ENCODE measurements at places on chromosomes 5 and 9. TPM values are rescaled to one million over a fixed set of nuclear protein-coding genes. Genes with fewer than 3 reads are reported as not detected.

DNA sequence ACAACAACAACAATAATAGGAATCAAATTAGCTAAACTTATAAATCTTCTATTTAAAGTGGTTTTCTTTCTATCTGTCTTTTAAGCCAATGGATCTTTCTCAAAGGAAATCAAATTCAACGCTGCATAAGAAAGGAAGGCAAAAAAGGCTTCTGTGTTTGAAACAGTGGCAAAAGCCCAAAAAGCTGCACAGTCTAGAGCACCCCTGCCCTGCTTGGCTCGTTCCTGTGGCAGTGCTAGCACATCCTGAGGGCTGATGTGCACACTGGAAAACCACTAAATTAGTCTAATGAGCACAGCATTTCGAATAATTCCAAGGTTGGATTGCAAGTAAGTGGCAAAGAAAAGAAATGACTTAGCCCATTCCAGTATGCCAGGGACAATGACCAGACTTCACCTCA, 80.7 kb downstream of the AP3B1 start:
- no peak overlapping the region for H3K4me3 ChIP-seq
- no peaks in the 10 kb centered on the region for H3K36me3 ChIP-seq
- no peaks in the 10 kb centered on the region for H3K4me1 ChIP-seq
- H3K27me3 ChIP-seq = no peaks in the 10 kb centered on the region
- H3K27ac ChIP-seq = no peak overlapping the region

DNA sequence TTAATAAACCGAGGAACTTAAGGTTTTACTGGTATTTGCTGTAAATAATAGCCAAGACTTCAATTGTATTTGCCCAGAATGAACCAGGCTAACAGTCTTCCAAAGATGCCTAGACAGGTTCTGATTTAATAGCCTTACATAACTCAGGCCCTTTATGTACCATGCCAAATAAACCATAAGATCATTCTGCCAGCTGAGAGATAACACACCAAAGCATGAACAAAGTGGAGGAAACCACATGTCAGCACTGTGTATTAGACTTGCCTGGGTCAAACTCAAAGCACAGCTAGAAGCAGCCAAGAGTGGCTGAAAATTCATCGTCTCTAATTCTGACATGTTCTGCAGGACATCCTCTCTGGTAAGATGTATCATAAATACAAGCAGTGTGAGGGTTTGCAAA, 319.3 kb upstream of the ZNF608 start:
- no peak for DNase-seq
- H3K4me1 ChIP-seq = peaks cover 21% of the 10 kb centered on the region
- no peaks in the 10 kb centered on the region for H3K36me3 ChIP-seq
- peaks cover 3% of the 10 kb centered on the region for H3K27me3 ChIP-seq
- H3K4me3 ChIP-seq = no peak overlapping the region

- no peaks in the 10 kb centered on the region for H3K27me3 ChIP-seq
- no peak overlapping the region for H3K4me3 ChIP-seq
- DNase-seq = no peak
- no peak overlapping the region for H3K27ac ChIP-seq
- peaks cover 15% of the 10 kb centered on the region for H3K4me1 ChIP-seq
Measured at GRCh38 chr5:75659791-75660450, 48.7 kb downstream of the ANKDD1B start.

Gene ORM2
- total RNA-seq = not detected

Gene SLC9A3
- 0.63 TPM for total RNA-seq

DNA sequence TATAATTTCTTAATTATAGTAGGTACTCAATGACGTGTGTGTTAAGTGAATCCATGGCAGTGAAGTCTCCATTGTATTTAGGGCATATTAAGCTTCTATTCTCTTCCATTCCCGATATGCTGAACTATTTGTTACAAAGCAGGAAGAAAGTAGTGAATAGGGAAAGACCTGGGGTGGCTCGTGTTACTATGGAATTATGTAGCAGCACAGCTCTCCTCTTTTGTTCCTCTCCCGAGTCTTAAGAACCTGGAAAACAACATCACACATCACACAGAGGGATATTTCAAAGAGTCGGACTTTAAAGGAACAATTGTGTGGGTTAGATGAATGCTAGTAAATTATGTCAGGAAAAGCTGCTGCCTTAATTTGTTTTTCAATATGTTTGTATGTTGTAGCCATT, 131.8 kb downstream of the PCSK5 start:
- H3K27me3 ChIP-seq = no peaks in the 10 kb centered on the region
- H3K4me1 ChIP-seq = no peaks in the 10 kb centered on the region
- no peaks in the 10 kb centered on the region for H3K36me3 ChIP-seq
- no peak overlapping the region for H3K27ac ChIP-seq
- no peak for DNase-seq
- H3K4me3 ChIP-seq = no peak overlapping the region

Gene NTRK2
- total RNA-seq = 0.90 TPM

Gene NSD1
- total RNA-seq = 48.4 TPM

Gene BHMT
- total RNA-seq = not detected

DNA sequence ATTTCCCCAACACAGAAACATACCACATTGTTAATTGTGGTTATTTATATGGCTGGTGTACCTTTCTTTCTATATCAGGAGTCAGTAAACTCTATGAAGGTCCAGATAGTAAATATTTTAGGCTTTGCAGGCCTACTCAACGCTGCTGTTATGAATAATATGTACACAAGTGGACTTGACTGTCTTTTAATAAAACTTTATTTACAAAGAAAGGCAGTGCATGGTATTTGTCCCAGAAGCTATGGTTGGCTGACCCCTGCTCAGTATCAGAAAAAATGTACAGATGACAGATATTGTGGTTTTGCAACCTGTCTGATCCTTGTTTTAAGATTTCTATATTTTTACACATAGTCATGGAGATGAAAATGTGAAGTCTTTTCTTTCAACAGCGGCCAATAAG, 5.7 kb downstream of the MTRR start:
- no peak for DNase-seq
- no peak overlapping the region for H3K27ac ChIP-seq

Gene TAF1L
- not detected for total RNA-seq

DNA sequence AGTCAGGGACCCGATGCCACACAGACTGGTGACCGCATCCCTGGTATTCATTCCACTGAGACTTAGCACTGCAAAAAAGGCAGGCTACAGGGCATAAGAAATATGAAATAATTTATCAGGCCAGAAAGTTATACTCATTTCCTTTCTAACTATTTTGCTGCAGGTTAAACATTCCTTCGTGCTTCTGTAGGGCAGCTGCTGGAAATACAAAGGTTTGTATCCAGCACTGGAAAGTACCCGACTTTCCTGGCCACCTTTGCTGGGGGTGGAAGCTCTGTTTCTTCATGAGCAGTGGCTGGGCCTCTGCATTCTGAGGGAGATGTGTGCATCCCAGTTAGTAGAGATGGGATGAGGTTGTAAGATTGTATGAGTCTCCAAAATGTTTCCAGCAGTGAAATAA, 478.6 kb upstream of the WWC1 start:
- H3K4me1 ChIP-seq = peaks cover 42% of the 10 kb centered on the region
- H3K36me3 ChIP-seq = no peaks in the 10 kb centered on the region
- H3K27me3 ChIP-seq = peaks cover 11% of the 10 kb centered on the region
- DNase-seq = no peak
- H3K4me3 ChIP-seq = no peak overlapping the region
- H3K27ac ChIP-seq = no peak overlapping the region

DNA sequence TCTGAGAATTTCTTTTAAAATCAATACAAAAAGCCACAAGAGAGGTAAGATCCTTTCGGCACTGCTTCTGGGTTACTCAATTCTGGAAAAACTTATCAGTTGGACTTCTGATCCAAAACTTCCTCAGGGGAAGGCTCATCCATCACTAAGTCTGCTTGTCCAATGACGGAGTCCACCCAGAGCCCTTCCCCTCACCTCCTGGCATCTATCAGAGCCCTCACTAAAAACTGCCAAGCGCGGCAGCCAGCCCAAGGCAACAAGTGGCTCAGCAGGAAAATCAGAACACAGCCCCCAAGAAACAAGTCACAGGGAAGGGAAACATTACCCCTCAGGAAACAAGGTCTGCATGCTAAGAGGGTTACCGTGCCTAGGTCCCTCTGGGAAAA, 869 bp upstream of the ESM1 start:
- peaks cover 90% of the 10 kb centered on the region for H3K4me1 ChIP-seq
- H3K36me3 ChIP-seq = no peaks in the 10 kb centered on the region
- peak overlapping the region; percentile 88 for H3K4me3 ChIP-seq
- peak overlapping the region; percentile 88 for H3K27ac ChIP-seq

Gene MYOT
- total RNA-seq = not detected

GRCh38 chr9:14935964-14936363, 25.7 kb upstream of the FREM1 start:
- no peak overlapping the region for H3K4me3 ChIP-seq
- no peak overlapping the region for H3K27ac ChIP-seq
- no peak for DNase-seq
- H3K27me3 ChIP-seq = no peaks in the 10 kb centered on the region
- no peaks in the 10 kb centered on the region for H3K4me1 ChIP-seq

DNA sequence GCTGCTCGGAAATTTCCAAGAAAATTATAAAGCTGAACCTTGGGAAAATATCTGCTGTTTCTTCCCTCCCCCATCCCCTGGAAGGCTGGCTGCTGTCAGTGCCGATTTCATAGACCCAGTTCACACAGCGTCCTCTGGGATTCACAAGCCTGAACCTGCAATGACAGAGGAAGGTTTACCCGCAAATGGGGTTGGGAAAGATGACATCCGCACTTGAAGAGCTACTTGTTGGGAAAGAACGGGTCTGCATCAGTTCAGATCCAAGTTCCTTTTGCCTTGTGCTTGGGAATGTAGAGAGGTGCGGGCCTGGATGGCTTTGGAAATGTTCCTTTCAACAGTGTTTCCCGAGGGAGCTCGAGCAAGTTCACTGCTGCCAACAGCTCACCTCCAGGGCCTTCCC, 13.9 kb downstream of the PCDH12 start:
- H3K4me1 ChIP-seq = peaks cover 20% of the 10 kb centered on the region
- H3K27ac ChIP-seq = no peak overlapping the region
- peaks cover 3% of the 10 kb centered on the region for H3K27me3 ChIP-seq
- H3K4me3 ChIP-seq = no peak overlapping the region
- H3K36me3 ChIP-seq = 0 out of 2 replicates have a peak, but pooled peaks cover 4% of the 10 kb centered on the region
- DNase-seq = no peak

Gene TCF7
- total RNA-seq = 3.3 TPM

DNA sequence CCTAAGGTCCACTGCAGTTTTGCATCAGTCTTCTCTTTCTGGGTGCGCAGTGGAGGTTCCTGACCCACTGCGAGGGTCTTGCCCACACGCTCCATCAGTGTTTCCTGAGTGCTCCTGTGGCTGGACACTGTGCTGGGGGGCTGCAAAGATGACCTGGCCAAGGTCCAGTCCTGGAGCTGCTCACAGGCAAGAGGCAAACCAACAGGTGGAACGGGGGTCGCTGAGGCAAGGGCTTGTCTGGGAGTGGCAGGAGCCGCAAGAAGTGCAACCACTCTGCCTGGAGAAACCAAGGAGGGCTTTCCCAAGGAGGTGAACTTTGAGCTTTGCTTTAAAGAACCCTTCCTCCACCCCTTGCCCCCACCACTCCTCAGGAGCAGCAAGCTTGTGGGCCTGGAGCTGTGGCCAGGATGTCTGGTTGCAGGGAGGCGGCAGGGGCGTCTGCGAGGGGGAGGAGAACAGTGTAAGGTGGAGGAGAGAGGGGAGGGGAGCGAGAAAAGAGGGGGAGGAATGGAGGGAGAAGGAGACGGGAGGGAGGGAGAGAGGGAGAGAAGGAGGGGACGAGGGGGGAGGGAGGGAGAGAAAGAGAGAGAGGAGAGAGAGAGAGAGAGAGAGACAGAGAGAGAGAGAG, 444 bp upstream of the CPLX2 start:
- no peaks in the 10 kb centered on the region for H3K4me1 ChIP-seq
- H3K36me3 ChIP-seq = no peaks in the 10 kb centered on the region
- no peak overlapping the region for H3K4me3 ChIP-seq
- peaks cover 23% of the 10 kb centered on the region for H3K27me3 ChIP-seq

Gene PCDH1
- total RNA-seq = 0.07 TPM

Measured in HFFc6 (cell line).